ENCODE measurements at places on chromosomes 6 and 20. TPM values are rescaled to one million over a fixed set of nuclear protein-coding genes. Genes with fewer than 3 reads are reported as not detected.

Gene LCA5
- 0.23 TPM for total RNA-seq

Gene DEK
- total RNA-seq = 204 TPM

Gene SULF2
- 0.72 TPM for total RNA-seq

Gene CRYBG1
- 37.4 TPM for total RNA-seq

Gene CRISP3
- not detected for total RNA-seq

Gene THBS2
- total RNA-seq = not detected

Gene LYRM4
- 38.3 TPM for total RNA-seq

Gene ERVFRD-1
- not detected for total RNA-seq

Gene OPN5
- total RNA-seq = not detected

Gene LY6G6F
- total RNA-seq = not detected

Gene HSPA12B
- not detected for total RNA-seq

Gene ABHD12
- 26.5 TPM for total RNA-seq

Gene SPATS1
- total RNA-seq = not detected
